ENCODE measurements at places on chromosomes 3 and 15. TPM values are rescaled to one million over a fixed set of nuclear protein-coding genes. Genes with fewer than 3 reads are reported as not detected.

DNA sequence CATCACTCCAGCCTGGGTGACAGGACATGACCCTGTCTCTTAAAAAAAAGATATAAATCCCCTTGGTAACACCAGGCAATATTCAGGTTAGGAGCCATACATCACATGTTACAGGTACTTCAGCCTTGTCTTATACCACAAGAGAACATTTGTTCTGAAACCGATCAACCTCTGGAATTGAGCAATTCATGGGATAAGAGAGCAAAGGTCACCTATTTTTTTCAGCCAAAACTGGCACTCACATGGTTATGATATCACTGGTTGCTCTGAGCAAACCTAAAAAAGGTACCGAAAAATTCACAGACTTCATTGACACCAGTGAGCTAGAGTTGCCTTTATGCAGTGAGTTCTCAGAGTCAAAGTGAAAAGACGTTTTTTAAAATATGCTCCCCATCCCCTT, 9.1 kb downstream of the SPICE1 start:
- no peak for DNase-seq

DNA sequence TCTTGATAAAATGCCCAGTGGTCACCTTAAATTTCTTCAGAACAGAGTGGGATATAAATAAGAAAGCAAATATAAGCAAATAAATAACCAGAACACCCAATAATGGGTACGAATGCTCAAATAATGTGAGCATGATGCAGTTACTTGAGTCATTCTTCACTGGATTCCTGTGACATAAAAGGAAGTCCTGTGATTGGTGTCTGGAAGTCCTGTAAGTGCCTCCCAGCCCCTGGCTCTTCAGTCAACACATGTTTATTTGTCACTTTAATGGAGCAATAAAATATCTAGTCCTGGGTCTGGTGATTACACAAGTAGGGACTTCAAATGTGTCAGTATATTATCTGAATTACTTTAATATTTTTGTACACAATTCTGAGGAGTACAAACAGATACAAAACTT, 30.4 kb downstream of the TMEM212 start:
- DNase-seq, result no peak

GRCh38 chr3:100563228-100563627, 46.2 kb upstream of the ADGRG7 start:
- no peak for DNase-seq

DNA sequence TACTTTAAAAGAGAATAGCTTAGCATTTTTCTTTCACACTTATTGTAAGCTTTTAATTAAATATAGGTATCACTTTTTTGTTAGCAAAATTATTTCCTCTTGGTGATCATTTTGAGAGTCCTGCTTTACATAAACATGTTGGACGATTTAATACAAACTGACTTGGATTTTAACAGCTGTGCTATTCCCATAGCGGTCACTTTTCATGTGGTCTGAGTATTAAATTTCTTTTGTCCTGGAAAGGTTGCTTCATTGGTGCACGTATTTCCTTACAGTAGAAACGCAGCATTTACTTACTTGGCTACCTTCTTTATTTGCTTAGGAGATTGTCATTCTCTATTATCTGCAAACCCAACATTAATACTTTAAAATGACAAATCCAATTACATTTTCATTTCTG, 109.4 kb downstream of the ATG7 start:
- DNase-seq, result no peak

Gene C3orf22
- not detected for total RNA-seq

Gene SATB1
- total RNA-seq, result 8.9 TPM

Gene TBC1D21
- not detected for total RNA-seq
